Stimulated activated CD8-positive, alpha-beta memory T cell treated with anti-CD3 and anti-CD28 coated beads, Interleukin-4, amount 100 ng/mL, for 48 hours (primary cell): ENCODE measurements at places on chromosomes 5 and 9.

DNA sequence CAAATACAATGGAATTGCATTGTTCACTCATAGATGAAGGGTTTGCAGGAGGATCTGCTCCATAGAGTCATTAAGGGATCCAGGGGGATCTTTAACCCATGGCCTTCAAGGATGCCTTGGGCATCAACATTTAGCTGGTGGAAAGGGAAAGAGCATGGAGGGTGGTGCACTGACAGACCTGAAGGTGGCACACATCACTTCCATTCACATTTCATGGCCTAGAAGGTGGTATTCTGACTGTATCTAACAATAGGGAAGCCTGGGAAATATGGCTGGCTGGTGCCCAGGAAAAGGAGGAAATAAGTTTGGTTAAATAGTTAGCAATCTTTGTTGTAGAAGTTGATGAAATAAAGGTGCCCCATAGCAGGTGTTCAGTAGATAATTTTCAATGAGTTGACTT lies 230.2 kb downstream of the CD180 start:
- DNase-seq, result no peak

DNA sequence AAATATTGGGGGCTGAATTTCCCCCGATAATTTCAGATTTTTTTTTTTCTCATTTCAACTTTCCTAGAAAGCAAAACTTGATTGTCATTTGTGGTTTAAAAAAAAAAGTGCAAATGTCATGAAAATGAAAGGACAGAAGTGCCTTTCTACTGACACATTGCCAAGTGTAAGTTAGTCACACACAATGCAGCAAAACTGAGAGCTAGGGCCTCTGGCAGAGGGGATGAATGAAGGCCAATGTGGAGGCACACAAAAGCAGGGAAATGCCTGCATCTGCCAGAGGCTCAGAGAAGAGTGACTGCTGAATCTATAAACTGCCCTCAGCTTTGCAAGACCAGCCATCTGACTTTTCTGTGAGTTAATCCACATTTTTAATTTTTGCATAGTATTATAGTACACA lies 6.8 kb upstream of the IFNA5 start:
- DNase-seq, result no peak

- DNase-seq, result no peak
These were observed 8.8 kb upstream of the CCL27 start for GRCh38 chr9:34671307-34671706.

GRCh38 chr5:36894954-36895353 lies 18.4 kb downstream of the NIPBL start:
- DNase-seq, result no peak

- no peak for DNase-seq
These were observed 10.7 kb upstream of the LURAP1L start for GRCh38 chr9:12764150-12764549.

DNA sequence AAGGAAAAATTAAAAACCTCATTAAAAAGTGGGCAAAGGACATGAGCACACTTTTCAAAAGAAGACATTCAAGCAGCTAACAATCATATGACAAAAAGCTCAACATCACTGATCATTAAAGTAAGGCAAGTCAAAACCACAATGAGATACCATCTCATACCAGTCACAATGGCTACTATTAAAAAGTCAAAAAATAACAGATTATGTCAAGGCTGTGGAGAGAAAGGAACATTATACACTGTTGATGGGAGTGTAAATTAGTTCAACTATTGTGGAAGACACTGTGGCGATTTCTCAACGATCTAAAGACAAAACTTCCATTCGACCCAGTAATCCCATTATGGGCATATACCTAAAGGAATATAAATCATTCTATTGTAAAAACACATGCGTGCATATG lies 35.8 kb downstream of the HINT1 start:
- no peak for DNase-seq

- no peak for DNase-seq
These were observed 74.0 kb upstream of the TRPC7 start for GRCh38 chr5:136439367-136439766.

GRCh38 chr5:66144834-66145390 lies 812 bp downstream of the SREK1 start:
- DNase-seq, result no peak

GRCh38 chr5:73143716-73144115 lies 23.3 kb downstream of the TMEM171 start:
- DNase-seq, result no peak

DNA sequence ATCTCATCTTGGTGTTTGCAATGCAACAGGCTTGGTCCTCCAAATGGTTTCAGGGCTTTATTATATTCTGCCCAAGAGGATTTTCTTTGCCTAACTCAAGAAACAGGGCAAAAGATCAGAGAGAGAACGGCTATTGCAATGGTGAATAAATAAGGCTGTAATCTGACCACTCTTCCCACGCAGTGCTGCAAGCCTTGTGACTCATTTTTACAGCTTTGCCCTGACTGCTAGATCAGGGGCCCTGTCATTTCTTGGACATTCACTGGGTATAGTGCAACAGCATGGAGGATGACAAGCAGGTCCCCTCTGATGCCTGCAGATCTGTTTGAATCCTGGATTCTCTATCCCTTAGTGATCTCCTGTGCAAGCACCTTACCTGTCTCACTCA lies 459.1 kb downstream of the EBF1 start:
- DNase-seq, result no peak

DNA sequence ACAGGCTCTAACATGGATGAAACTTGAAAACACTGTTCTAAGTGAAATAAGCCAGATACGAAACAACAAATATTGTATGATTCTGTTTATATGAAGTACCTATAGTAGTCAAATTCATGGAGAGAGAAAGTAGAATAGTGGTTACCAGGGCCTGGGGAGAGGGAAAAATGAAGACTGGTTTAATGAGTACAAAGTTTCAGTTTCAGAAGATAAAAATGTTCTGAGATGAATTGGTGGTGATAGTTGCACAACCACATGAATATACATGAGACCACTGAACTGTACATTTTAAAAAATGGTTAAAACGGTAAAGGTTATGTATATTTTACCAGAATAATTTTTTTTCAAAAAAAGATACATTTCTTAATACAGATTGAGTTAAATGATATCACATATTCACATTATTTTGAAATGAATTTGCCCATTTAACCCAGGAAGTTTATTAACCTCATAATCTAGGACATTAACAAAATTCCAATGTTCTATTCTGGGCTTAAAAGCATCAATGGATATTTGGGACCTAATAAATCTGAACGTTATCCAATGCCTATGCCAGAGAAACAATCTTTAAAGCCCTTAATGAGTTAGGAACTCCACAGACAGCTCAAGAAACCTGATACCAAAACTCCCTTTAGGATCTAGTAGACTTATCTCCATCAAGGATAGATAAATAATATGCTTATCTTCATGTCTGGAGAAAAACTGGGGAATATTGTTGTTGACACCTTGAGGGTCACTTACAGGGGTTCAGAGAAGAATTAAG lies 521.3 kb downstream of the EFNA5 start:
- no peak for DNase-seq
